GM12864 (cell line): ENCODE measurements at places on chromosomes 4 and X.

GRCh38 chr4:169236873-169237626, 33.7 kb downstream of the SH3RF1 start:
- no peak for DNase-seq

DNA sequence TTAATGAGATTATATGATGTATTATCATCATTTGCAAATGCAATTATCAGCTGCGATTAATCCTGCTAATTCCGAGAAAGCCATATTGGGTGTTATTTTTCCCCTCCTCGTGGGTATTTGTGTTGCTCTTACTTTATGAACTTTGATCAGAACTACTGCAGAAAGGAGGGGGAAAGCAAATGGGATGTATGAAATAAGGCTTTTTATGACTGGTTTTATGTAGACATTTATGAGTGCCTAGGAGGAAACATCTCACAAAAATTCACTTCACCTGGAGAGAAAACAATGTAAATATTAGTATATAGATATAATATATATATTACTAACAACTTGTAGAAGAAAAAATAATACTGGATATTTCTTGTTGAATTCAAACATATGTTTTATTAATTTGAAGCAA, 214.4 kb downstream of the TEX13A start:
- DNase-seq = no peak

- no peak for DNase-seq
These were observed 217.7 kb upstream of the VEGFC start for GRCh38 chr4:177010418-177010817.

GRCh38 chrX:119273420-119274192, 37.5 kb downstream of the PGRMC1 start:
- no peak for DNase-seq

DNA sequence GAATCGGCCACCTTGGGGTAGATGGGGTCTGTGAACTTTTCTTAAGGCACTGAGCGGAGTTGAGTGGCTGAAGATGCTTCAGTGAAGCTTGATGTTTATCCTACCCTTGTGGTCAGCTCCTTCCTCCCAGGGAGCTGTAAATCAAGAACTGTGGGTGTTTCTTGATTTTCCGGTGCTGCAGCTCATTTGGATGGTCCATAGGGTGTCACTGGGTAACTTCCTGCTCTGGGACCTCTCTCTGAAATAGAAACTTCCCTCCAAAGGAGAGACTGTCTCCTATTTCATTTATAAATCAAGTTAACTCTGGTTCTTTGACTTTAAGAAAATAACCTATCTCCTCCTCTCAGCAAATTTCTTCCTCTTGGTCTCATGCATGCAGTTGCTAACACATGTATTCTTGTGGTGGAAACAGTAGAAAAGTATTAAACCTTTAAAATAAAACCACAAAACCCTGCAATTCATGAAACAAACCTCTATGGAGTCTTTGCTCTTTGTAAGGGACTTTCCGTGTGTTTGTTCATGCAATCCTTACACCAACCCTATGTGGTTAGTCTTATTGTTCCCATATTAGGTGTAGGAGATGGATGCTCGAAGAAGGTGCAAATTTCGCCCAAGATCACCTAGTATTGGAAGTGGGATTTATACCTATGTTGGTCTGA, 110.3 kb downstream of the SHROOM3 start:
- no peak for DNase-seq

DNA sequence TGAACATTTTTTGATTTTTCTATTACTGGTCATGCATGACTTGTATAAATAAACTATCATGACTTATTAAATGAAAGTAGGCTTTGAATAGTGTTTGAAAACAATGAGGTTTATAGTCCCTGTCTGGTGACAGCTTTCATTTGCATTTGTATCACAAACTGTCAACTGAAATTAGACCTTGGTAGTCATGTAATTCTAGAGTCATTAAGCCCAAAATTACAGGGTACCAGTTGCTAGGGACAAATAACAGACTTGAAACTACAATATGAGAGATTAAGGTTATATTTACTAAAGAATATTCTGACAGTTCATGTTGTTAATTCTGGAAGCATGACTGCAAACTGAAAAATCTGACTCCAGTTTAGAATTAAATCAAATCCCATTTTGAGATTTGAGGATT, 9.2 kb upstream of the VAMP7 start:
- DNase-seq = no peak

DNA sequence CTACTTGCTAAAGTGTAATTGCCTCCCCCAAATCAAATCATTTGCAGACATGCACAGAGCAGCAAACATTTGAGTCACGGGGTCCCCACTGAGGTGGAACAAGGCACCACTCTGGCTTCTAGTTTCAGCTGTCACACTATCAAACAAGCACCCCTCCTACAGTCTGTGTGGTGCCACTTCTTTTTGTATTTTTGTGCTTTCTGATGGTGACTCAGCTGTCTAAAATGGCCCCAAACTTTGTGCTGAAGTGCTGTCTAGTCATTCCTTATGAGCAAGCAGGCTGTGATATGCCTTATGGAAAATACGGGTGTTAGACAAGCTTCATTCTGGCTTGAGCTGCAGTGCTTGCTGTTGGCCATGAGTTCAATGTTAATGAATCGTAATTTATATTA, 15.4 kb downstream of the IGFBP7 start:
- no peak for DNase-seq

DNA sequence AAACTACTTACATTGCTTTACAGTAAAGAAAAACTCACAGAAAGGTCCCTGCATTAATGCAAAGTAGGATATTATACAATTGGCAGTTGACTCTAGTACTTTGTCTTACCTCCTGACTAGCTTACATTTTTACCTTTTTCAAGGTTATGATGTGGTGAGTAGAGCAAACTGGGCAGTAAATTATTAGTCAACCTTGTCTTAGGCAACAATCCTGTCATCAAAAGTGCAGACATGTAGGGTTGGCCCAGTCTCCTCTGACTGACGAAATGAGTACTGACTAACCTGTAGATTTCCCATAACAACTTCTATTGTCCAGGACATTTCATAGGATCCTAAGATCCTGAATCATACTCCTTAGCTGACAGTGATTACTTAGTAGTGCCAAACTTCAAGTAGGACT, 142.0 kb upstream of the NUDT6 start:
- DNase-seq = no peak

GRCh38 chr4:58732973-58733372, 1622.8 kb upstream of the IGFBP7 start:
- DNase-seq = no peak

GRCh38 chr4:179768996-179769395, 2326.8 kb upstream of the AGA start:
- no peak for DNase-seq

GRCh38 chr4:74244049-74244448, 64.2 kb upstream of the EPGN start:
- no peak for DNase-seq

DNA sequence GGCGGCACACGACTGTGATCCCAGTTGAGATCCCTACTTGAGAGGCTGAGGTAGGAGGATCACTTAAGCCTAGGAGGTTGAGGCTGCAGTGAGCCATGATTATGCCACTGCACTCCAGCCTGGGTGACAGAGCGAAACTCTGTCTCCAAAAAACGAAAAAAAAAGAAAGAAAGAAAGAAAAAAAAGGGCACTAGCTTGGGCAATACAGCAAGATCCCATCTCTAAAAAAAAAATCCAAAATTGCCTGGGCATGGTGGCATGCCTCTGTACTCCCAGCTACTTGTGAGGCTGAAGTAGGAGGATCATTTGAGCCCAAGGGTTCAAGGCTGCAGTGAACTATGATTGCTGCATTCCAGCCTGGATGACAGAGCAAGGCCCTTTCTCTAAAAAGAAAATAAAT, 10.7 kb upstream of the KLHL15 start:
- no peak for DNase-seq

GRCh38 chr4:17765514-17766286, 15.7 kb downstream of the FAM184B start:
- DNase-seq = no peak

GRCh38 chr4:144202081-144202480, 61.6 kb upstream of the GYPA start:
- DNase-seq = no peak

GRCh38 chr4:15612136-15612535, 43.0 kb downstream of the FBXL5 start:
- DNase-seq = no peak

GRCh38 chrX:68936608-68937007, 107.8 kb downstream of the EFNB1 start:
- DNase-seq = no peak

- no peak for DNase-seq
These were observed 2.7 kb downstream of the GEMIN8 start for GRCh38 chrX:14027036-14027435.

DNA sequence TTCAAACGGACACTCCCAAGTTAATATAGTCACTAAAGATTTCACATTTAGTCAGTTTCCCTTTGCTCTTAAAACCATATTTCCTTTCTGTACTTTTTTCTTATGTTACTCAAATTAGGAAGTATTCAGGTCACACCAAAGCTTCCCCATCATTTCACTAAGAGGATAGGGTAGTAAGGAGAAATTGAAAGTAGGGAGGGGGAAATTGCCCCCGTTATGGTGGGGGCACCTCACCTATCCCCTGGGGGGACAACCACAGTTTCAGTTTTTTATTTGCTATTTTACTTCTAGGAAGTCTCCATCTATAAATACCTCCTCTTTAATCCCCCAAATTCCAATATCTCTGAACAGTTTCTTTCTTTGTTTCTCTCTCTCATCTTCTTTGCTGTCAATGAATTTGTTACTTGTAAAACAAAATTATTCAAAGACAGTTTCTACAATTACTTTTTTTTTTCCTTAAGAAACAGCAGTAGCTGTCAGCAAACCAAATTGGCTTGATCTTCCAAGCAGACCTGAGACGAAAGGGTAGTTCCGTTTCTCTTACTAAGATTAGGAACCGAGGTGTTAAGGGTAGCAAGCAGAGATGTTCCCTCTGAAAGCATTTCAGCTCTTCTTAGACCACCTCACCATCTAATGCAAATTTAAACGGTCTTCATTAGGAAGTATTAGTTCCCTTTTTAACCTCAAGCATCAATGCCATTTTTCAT, 160.2 kb upstream of the KLF3 start:
- peak; percentile 89 for DNase-seq

DNA sequence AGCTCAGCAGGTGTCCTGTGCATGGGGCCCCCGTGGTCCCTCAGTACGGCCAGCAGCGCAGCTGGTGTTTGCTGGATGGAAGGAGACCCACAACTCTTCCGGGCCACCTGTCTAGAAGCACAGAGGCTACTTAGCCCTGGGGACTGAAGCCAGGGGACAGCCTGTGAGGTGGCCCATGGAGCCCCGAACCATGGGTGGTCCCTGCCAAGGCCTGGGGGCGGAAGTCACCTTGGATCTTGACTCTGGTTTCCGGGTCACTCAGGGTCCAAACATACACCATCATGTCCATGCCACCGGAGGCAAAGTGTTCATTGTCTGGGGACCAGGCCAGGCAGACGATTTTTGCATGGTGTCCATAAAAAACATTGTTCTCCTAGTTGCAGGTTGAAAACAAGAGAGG, 39.5 kb downstream of the WDR1 start:
- DNase-seq = no peak

DNA sequence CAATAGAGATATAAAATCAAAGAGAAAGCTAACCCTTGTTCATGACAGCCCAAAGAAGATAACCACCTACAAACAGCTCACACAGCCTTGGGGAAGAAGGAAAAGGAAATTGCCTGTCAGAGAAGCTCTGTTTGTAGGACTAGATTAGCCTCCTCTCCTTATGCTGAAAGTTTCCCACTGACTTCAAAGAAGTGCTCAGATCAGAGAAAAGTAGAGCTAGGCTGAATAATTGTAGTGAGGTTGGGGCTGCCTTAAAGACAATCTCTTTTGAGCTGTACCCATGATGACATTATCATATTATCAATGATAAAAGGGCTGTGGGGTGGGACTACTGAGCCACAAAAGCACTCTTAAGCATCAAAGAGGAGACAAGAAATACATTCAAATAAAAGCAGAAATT, 223.0 kb upstream of the GALNT7 start:
- DNase-seq = no peak

- no peak for DNase-seq
These were observed 109.9 kb upstream of the TBL1X start for GRCh38 chrX:9354918-9355317.

GRCh38 chr4:159269956-159270355, 167.1 kb downstream of the RAPGEF2 start:
- DNase-seq = no peak

GRCh38 chr4:73673286-73673685, 53.0 kb upstream of the RASSF6 start:
- no peak for DNase-seq

DNA sequence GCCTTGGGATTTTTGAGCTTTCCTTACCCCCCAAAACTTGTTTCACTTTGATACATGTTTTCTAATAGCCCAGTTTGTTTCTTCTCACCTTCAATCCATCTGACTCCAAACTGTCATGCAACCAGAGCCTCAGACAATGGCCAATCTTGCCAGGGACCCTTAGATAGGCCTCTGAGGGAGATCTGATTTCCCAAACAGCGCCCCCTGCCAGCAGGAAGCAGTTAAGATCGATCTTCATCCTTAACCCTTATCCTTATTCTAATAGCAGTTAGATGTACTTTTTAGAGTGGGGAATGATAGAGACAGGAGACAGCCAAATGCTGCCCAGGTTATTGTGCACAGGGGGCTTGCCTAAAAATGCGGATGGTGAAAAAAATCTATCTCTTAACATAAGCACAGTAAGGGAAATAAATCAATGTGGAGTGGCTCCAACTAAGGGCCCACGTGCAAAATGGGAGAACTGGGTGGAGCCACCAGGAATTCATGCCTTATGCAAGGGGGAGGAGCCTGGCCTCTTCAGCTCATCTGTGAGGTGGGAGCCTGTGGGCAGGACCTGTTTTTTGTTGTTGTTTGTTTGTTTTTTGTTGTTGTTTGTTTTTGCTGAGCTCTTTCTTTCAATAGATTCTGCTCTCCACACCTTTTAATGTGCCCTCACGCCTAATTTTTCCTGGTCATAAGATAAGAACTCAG, 833.6 kb upstream of the AGA start:
- DNase-seq = no peak

DNA sequence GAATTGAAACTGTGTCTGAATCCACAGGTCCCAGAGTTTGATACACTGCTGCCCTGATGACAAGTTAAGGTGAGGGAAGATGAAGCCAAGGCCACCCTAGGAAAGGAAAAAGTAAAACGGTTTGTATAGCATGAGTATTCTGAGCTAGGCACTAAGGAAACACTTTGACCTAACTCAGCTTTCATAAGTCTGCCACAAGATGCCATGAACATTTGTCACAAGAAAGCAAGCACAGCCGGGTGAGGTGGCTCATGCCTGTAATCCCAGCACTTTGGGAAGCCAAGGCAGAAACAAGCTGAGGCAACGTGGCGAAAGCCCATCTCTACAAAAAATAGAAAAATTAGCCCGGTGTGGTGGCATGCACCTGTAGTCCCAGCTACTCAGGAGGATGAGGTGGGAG, 34.2 kb downstream of the ELOVL6 start:
- DNase-seq = no peak

GRCh38 chr4:114368751-114369150, 229.9 kb upstream of the UGT8 start:
- no peak for DNase-seq
